ENCODE measurements at places on chromosomes 1 and 21.

DNA sequence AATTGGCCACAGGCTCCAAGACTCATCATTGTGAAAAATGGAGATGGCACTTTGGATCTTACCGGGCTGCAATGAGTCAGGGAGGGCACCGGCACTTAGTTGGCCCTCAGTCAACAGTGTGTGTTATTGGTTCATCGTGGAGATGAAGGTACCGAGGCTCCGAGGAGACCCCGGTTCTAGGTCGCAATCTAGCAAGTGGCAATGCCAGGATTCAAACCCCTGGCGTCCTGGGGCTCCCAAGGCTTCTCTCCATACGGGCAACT is 49.0 kb upstream of the ACOT11 start:
- no peak for DNase-seq

DNA sequence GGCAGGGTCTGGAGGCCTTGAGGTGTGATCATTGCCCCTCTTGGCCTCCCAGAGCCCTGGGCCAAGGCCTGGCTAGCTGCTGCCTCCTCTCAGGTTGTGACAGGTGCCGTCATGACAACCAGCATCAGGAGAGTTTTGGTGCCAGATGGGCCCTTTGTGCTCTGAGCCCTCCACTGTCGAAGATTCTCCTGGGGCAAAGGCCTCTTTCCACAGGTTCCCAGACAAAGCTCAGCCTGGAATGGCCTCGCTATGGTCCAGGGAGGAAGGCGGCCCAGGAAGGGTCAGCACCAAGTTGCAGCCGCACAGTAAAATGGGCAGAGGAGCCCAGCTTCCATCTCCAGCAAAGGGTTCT is 78.4 kb downstream of the ALPL start:
- no peak for DNase-seq

DNA sequence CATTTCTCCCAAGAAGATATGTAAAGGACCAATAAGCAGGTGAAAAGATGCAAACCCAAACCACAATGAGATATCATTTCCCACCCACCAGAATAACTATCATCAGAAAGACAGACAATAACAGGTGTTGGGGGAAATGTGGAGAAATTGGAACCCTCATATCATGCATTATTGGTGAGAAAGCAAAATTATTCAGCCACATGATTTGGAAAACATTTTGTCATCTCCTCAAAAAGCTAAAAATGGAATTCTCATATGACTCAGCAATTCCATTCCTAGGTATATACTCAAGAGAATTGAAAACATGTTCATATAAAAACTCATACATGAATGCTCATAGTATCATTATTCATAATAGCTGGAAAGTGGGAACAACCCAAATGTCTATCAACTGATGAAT is 25.1 kb upstream of the RNF186 start:
- no peak for DNase-seq

GRCh38 chr1:152159144-152159543 is at the start of gene RPTN:
Gene RPTN, minus strand, starts transcription at chr1:152159228. Its CDS starts 1,339 bp downstream, at chr1:152157889.
- DNase-seq: no peak

- DNase-seq: no peak
These were observed 12.0 kb downstream of the OTUD3 start for GRCh38 chr1:19894218-19894617.

- peak; percentile 64 for DNase-seq
These were observed 17.1 kb upstream of the TMEM9 start for GRCh38 chr1:201171063-201172036.

DNA sequence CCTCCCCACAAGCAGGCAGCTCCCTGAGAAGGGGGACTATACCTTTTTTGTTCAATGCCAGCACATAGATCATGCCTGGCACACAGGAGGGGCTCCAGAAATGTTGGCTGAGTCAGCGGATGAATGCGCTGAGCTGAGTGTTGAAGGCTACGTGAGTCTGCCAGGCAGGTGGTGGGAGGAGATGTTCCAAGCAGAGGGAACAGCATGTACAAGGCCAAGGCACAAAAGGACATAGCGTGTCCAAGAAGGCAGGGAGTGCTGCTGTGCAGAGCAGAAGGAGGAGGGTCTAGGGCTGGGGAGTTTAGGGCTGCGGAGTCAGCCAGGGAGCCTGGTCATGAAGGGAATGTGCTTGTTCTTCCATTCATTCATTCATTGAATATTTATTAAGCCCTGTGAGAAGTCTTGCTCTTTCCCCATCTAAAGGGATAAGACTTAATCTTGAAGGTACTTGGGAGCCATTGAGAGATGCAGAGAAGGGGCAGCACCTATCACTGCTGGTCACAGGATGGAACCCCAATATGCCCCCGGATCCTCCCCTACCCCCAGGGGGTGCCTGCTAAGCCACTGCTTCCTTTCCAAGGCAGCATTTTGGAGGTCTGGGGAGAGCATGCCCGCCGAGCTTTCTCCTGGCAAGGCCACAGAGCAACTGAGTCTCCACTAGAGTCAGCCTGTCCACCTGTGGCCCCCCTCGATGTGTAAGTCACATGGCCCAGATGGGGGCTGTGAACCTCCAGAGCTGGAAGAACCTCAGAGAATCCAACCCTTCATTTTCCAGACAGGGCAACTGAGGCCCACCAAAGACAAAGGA is 31.2 kb upstream of the LAPTM5 start:
- no peak for DNase-seq

GRCh38 chr1:228161866-228162265 is 3.7 kb upstream of the IBA57 start:
- DNase-seq: no peak

GRCh38 chr1:40783001-40783905 is at the start of gene KCNQ4:
Gene KCNQ4, plus strand, starts transcription at chr1:40783787. Its CDS starts 307 bp downstream, at chr1:40784094.
- DNase-seq: no peak

DNA sequence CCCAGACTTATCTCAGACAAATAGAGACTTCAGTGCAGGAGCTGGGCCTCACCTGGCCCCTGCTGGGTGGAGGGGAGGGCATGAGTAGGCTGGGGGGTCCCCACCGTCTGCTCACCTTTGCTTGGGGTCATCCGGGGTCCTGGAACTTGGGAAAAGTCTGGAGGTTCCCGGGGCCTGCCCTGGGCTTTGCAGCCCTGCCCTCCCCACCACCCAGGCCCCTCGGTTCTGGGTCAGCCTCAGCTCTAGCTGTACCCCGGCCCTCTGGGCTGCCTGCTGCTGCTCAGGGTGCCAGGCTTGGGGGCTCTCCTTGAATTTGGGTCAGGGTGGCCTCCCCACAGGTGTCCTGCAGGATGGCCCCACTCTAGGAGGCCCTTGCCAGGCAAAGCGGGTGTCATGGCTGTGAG is 2.4 kb upstream of the TMEM52 start:
- DNase-seq: no peak

DNA sequence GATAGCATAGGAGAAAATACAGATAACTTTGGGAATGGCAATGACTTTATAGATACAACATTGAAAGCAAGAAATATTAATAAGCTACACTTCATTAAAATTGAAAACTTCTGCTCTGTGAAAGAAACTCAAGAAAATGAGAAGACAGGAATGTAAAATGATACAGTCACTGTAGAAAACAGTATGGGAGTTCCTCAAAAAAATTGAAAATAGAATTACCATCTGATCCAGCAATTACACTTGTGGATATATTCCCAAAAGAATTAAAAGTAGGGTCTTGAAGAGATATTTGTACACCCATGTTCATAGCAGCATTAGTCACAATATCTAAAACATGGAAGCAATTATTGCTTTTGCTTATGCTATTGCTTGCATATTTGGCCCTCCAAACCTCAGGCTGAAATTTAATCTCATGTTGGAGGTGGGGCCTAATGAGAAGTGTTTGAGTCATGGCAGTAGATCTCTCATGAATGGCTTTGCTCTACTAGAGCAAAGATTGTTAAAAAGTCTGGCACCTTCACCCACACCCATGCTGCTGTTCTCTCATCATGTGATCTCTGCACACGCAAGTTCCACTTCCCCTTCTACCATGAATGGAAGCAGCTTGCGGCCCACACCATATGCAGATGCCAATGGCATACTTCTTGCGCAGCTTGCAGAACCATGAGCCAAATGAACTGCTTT is 15.3 kb upstream of the AHCYL1 start:
- no peak for DNase-seq

DNA sequence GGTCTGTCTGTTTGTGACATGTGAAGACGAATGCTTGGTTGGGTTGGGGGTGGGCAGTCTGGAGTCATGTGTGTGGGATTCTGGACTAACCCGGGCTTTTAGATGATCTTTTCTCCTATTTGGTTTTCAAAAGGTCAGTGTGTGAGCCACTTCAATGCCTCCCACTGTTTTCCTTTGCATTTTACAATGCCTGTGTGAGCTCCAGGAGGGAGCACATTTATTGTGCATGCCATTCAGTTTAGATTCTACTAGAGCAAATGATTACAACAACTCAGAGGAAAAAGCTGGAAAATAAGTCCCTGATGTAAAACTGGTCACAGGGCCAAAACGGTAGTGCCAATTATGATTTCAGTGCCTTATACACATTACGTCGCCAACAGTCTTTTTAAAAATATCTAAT is 90.9 kb downstream of the LYPLAL1 start:
- no peak for DNase-seq

GRCh38 chr1:41638086-41639024 is 153.9 kb upstream of the EDN2 start:
- DNase-seq: no peak

DNA sequence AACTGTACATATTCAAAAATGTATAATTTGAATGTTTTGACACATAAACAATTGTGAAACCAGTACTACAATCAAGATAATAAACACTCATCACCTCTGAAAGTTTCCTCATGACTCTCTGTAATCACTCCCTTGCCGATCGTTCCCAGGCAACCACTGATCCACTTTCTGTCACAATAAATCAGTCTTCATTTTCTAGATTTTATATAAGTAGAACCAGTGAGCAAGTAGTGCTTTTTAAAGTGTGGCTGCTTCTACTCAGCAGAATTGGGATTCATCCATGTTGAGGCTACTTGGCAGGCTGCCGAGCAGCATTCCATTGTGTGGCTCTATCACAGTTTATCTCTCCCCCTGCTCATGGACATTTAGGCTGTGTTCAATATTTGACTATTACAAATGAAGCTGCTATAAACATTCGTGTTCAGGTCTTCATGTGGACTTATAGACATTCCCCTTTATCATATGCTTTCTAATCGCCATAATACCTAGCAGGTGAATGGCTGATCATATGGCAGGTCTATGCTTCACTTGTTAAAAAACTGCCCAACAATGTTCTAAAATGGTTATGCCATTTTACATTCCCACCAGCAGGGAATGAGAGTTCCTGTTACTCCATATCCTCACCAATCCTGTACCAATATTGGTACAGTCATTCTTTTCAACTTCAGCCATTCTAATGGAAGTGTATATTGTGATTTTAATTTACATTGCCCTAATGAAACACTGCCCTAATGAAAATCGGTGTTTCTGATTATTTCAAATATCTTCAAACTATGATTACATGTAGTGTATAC is 20.5 kb downstream of the TEX38 start:
- no peak for DNase-seq

- no peak for DNase-seq
These were observed 71.0 kb downstream of the HIVEP3 start for GRCh38 chr1:41847733-41848132.

GRCh38 chr21:32917362-32918135 is 108.2 kb upstream of the OLIG2 start:
- DNase-seq: no peak

GRCh38 chr1:64632936-64633335 is 111.9 kb upstream of the RAVER2 start:
- DNase-seq: no peak

DNA sequence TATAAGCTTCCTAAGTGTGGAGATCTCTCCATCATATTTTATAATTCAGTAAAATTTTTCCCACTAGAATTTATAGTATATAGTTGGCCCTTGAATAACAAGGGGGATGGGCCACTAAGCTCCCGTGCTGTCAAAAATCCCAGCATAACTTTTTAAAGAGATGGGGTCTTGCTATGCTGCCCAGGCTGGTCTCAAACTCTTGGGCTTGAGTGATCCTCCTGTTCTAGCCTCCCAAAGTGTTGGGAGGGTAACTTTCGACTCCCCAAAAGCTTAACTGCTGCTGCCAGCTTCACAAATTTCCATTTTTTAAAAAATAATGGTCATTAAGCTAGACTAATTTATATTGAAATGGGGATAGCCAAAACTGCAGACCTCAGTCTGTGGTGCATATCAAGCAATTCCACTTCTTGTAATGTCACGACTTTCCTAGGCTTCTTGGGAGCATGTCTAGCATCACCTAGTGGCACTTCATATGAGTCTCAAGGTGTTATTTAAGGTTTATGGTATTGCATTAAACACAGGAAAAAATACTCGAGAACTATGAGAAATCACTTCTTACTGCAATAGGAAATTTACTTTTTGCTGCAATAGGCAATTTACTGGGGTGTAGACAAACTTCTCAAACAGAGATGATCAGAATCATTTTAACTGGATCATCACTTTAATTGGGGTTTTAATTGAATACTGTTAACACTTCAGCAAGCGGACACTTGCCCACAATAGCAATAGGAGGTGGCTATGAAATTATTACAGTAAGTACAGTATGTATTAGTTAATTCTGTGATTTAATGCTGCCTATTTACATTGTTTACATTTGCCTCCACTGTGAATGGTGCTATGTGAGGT is 19.3 kb upstream of the ACTA1 start:
- no peak for DNase-seq

GRCh38 chr1:93814795-93815340 is 64.1 kb downstream of the DNTTIP2 start:
- DNase-seq: no peak

DNA sequence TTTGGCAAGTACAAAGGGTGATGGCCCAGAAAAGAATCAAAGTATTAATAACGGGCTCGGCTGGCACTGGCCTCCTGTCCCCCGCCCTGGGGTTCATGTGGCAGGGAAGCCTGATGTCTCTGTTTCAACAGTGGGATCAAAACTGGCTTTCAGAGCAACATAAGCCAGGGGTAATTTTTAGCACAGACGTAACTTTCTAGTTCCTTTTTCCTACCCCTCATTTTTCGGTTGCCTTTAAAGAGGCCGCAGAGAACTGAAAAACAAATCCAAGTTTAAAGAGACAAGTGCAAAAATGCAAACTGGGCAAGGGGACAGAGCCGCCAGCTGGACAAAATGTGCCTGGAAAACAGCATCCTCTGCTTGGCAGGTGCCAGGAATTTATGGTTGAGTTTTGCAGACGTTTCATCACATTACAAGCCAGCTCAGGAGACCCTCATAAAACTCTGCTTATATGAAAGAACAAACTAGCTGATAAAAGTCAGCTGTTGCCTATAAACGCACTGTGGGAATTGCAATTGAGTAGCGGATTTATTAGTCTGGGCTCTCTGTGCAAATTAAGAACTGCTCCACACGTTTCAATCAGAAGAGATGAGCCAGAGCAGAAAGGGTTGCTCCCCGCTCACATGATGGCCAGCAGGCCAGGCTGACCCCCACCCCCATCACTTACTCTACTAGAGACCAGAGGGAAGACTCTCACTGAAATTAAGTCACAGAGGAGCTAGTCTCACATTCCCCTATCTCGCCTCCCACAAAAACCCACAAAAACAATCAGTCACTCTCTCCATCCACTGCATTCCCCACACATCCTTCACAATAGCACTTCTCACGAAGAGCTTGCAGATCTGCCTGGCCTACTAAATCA is 15.8 kb upstream of the CDCA8 start:
- DNase-seq: no peak

GRCh38 chr1:234201600-234201999 is 171.7 kb upstream of the COA6 start:
- no peak for DNase-seq

All from central memory CD8-positive, alpha-beta T cell (primary cell).